ENCODE measurements at places on chromosomes 4 and X.

- DNase-seq: no peak
Observed at GRCh38 chrX:38804432-38804681, 3.1 kb downstream of the MID1IP1 start.

- DNase-seq: no peak
Observed at GRCh38 chrX:27968352-27968751, 12.9 kb downstream of the DCAF8L1 start.

DNA sequence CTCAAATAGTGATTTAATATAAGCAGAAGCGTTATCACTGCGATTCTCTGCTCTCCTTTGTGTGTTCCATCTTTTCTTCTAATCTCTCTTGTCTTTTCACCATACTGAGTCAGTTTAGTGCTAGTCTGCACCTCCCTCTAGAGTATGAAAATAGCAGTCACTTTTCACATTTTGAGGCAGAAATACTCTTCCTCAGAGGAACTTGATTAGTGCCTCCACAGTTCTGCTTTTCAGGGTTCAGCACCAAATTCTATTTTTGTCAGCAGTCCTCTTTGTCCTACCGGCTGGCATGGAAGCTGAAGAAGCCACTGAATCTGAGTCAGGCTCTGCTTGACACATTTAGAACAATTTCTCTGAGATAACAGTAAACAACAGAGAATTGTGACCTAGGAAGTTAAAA, 49.7 kb upstream of the ANKRD17 start:
- peak; percentile 13 for DNase-seq

DNA sequence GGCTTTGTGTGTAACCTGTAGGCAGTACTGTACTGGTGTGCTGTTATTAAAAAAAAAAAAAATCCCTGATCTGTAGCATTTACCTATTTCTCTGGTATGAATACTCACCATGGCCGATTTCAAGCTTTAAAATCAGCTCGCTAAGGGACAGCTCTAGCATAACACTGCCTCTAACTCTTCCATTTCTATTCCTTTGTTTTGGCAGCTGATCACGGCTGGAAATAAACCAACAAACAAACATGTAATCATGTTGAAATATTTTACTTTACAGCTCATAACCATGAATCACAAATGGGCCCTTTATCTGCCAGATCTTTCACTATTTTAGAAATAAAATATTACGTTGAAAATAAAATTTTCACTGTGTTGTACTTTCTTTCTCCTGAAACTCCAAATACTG, 60.5 kb upstream of the IL15 start:
- DNase-seq: no peak

DNA sequence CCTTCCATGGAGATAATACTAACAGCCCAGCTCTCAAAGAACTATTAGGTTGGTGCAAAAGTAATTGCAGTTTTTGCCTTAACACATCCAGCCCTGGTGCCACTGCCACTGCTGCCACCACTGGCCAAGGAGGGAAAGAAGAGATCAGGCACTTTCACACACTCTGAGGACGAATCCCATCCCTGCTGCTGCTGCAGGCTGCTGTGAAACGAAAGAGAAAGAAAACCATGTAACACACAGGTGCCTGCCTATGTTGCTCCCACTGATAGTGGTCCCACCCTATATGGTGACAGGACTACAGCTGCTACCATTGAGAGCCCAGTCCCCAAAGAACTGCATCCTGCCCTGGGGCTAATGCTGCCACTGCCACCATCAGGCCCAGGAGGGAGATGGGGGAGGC, 35.1 kb downstream of the TMLHE start:
- DNase-seq: no peak

- no peak for DNase-seq
Observed at GRCh38 chrX:78327370-78328086, at the start of gene CYSLTR1. CYSLTR1 (minus strand) TSS chrX:78327611; CDS start chrX:78273746, 53,865 bp downstream.
